ENCODE measurements at places on chromosomes 12 and 14.

GRCh38 chr12:121468499-121468801 is 68.5 kb downstream of the RNF34 start:
- no peak for DNase-seq

DNA sequence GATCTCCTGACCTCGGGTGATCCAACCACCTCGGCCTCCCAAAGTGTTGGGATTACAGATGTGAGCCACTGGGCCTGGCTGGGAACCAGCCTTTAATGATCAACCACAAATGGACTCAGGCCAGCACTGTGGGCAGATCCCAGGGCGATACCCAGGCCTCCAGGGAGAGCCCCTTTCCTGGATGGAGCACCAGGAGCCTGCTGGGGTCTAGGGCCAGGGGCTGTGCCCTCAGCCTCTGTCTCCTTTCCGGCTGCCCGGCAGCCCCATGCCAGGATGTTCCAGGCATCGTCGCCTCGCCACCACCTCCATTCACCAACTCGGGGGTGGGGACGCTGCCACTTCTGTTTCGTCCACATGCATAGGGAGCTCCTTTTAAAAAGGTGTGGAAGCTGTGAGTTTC is 2.3 kb downstream of the ADGRD1 start:
- DNase-seq, result no peak

GRCh38 chr14:54756656-54757392 is 145.8 kb downstream of the GCH1 start:
- DNase-seq, result no peak

DNA sequence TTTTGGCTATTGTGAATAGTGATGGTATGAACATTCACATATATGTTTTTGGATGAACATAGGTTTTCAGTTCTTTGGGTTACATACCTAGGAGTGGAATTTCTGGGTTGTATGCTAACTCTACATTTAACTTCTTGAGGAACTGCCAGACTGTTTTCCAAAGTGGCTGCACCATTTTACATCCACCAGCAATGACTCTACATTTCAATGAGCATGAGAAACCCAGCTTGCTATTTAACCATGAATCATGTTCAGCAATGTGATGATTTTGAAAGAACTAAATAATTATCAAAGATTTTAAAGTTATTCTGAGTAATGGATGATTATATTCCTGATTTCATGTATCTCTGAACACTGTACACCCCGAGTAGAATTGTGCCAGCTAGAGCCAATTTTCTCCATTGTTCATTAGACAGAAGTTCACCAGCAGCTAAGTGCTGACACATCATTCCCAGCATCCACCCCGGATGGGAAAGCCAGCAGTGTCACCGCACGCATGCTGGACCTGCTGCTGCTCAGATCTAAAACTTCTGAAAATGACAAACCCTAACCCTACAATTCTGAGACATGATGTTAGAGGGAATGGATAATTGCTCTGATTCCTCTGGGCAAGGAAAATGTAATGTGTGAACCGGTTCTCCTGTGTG is 13.3 kb upstream of the ANAPC5 start:
- DNase-seq, result no peak

DNA sequence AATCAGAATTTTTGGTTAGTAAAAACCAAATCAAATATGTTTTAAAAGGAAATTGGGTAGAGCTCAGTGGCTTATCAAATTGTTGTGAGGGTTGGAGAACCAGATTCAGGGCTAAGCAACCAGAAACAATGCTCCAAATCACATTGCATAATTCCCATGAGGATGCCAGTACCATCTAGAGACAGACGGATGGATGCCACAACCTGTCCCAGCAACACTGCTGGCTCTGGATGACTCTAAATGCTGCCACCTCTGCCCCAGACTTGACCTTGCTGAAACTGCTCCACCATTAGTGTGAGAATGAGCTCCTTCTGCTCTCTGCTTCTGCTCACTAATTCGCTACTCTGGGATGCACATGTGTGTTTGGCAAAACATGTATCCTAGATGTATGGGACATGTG is 43.9 kb downstream of the FRS2 start:
- DNase-seq, result no peak

DNA sequence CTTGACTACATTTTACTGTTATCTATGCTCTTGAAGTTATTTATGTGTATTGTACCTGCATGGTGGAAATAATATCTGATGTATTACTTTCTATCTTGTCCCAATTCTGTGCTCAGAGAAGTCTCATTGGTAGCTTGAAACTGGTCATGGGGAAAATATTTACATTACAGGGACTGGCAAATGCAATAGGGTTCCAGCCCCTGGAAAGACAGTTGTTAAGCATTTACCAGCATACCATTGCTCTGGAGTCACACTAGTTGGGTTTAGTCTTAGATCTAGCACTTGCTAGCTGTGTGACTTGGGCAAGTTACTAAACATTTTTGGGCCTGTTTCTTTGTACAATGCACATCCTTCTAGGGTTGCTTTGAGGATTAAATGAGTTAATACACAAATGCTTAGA is 86.3 kb upstream of the NRXN3 start:
- DNase-seq, result no peak

DNA sequence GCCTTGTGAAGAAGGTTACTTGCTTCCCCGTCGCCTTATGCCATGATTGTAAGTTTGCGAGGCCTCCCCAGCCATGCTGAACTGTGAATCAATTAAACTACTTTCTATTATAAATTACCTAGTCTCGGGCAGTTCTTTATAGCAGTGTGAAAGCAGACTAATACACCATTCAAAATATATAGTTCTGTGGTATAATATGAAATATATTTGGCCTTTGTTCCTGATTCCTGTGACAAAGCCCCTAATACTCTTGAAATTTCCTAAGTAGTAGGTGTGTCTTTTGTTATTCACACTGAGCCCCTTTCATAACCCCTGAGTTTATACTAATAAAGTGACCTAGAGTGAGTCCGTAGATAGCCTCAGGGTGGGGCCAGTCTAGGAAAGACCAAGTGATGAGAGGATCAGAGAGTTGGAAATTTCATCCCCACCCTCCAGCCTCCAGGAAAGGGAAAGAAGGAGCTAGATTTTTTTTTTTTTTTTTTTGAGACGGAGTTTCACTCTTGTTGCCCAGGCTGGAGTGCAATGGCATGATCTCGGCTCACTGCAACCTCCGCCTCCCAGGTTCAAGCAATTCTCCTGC is 19.4 kb upstream of the STRN3 start:
- DNase-seq, result no peak

- no peak for DNase-seq
Observed at GRCh38 chr12:7354529-7354928, 50.7 kb downstream of the ACSM4 start.

DNA sequence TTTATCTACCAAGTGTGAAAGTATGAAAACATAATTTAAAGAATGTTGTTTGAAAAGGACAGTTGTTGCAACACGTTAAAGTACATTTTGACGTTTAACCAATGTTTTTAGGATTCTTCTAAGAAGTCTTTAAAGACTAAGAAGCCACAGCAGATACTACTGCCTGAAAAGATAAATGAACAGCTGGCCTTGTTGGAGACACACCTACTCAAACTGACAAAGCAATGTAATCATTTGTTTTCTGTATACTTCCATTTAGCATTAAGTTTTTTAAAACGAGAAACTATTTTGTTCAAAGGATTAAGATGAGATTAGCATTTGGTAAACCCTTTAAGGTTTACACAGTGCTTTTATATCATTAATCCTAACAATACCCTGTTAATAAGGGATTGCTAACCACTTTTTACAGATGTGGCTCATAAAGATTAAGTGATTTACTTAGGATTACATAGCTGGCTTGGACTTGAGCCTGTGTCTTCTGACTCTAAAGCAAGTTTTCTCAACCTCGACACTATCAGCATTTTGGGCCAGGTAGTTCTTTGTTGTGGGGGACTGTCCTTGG is 134.4 kb downstream of the CFAP54 start:
- no peak for DNase-seq

DNA sequence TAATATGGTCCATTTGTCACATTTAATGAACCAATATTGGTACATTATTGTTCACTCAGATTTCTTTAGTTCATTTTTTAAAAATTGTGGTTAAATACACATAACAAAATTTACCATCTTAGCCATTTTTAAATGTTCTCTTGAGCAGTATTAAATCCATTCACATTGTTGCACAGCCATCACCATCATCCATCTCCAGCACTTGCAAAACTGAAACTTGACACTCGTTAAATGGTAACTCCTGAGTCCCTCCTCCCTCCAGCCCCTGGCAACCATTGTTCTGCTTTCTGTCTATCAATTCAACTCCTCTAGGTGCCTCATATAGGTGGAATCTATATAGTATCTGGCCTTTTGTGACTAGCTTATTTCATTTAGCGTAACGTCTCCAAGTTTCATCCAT is 86.4 kb downstream of the ACACB start:
- DNase-seq, result no peak

DNA sequence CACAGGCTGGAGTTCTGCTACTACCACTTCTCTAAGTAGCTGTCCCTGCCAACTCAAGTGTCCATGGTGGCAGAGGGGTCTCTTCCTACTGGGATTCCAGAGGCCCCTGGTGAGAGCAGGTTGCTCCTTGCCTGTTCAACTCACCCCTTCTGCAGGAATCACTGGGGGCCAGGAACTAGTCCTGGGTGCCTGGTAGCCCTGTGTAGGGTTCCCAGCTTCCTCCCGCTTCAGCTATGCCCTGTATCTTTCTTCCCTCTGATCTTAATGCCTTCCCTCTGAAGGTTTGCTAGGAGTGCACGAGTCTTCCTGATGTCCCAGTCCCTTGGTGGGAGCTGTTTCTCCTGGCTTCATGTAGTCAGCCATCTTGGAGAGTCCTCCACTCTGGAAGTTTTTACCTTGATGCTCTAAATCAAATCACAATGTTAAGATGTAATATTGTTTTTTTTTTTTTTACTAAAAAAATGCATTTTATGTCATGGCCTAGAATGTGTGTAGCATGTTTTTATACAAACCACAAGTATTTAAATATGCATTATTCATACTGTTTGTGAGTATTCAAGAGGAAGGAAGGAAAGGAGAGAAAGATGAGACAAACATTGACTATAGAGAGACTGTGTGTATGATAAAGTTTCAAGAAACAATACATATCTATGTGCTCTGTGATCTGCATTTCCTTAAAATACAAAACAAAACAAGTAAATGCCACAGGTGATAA is 54.7 kb downstream of the FRS2 start:
- DNase-seq, result no peak

DNA sequence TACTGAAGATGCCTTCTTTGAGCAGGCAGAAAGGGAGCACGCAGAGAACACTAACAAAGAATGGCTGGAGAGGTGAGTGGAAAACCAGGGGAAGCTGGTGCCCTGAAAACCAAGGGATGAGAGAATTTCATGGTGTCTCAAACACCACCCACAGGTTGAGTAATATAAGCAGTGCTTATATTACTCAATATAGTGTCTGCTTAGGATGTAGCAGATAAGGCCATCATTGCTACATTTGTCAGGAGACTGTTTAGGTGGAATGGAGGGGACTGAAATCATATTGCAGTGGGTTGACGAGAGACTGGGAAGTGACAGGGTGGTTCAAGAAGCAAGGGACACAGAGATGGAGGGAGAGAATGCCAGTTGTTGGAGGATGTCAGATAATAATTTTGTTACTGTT is 20.6 kb downstream of the PKP2 start:
- no peak for DNase-seq

DNA sequence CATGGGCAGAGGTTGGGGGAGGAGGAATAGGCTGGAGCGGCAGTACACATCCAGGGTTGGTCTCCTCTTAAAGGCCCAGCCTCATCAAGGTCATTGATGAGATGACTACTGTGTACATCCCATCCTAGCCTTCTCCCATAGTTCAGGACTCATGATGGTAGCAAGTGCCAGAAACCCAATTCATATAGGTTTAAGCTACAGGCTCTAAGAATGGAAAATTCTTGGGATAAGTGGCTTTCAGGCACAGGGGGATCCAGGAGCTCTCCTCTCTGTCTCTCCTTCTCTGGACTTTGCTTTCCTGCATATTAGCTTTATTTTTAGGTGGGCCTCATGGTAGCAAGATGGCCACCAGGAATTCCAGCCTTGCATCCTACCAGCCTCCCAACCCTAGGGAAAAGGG is 6.3 kb downstream of the SDSL start:
- no peak for DNase-seq

GRCh38 chr12:26817183-26817591 is 15.8 kb downstream of the ITPR2 start:
- no peak for DNase-seq

DNA sequence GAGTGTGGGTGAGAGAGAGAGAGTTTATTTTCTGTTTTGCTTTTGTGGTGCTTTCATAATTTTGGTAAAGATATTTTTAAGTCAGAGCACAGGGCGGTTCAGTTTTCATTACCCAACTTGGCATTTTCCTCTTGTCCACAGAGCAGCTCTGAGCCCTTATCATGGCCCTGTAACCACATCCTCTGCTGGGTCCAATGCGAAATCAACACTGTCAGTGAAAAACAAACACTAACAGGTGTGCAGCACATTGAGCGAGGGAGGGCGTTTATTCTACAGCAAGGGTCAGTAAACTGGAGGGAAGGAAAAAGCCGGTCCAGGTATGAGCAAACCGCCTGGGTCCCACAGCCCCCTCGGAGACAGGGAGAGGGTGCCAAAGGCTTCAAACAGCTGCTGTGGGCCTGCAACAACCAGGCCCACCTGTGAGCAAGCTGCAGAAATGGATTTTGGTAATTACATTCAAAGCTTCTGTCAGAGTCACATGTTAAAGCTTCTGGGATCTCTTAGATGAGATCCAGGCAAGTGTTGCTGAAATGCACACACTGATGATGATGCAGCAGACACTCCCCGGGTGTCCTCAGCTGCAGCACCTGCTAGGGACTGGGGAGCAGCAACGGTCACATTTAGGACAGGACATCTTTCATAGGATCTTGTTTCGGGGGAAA is 132.7 kb upstream of the DYRK2 start:
- no peak for DNase-seq

- DNase-seq, result peak; percentile 65
Observed at GRCh38 chr12:112852810-112853209, 54.0 kb upstream of the OAS1 start.

DNA sequence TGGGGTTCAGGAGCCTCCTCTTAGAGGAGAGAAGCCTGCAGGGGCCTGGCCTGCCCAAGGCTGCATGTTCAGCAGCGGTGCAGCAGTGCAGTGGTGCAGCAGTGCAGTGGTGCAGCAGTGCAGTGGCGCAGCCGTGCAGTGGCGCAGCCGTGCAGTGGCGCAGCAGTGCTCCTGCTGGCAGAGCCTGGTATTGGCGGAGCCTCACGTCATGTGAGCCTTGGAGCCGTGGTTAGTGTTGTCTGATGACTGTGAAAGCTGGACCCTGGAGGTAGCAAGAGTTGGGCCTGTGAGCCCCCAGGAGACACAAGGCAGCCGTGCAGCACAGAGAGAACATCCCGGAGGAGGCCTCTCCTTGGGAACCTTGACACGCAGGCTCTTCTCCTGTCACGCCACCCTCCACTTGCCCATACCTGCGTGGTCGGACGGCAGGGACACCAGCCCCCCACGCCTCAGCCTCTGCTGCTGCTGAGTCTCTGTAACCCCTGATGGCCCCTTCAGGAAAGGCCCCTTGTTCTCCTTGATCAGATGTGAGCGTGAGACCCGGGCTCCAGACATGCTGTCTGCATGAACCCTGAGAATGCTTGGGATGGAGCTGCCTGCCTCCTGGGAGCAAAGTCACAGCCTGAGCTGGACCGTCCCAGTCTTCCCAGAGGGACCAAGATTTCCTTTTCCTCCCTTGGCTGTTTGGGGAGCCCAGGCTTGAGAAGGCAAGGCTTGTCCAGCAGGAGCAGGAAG is 193.7 kb downstream of the KIF26A start:
- no peak for DNase-seq
